ENCODE measurements at places on chromosomes 16 and 17.

GRCh38 chr17:1260086-1260769, 10.0 kb upstream of the BHLHA9 start:
- no peak for DNase-seq

DNA sequence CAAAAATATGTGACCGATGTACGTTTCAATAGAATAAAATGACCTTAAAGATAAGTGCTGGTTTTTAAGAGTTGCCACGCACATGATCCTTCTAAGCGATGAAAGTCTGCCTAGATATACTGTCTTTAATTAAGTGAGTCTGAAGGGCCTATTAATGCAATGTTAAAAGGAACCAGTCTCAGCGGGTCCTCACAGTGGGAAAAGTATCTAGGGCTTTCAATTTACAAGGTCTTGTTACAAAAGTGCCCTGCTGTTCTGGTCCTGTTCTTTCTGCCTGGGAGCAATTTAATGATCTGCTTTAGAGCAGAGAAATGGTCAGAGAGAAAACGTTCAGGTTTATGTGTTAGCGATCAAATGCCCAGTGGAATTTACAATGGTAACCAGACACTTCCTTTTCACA, 864.0 kb downstream of the KCNJ2 start:
- DNase-seq, result no peak

- no peak for DNase-seq
These were observed 138.2 kb downstream of the C16orf95 start for GRCh38 chr16:87178977-87179376.

GRCh38 chr16:51464996-51465395, 313.9 kb upstream of the SALL1 start:
- DNase-seq, result no peak

DNA sequence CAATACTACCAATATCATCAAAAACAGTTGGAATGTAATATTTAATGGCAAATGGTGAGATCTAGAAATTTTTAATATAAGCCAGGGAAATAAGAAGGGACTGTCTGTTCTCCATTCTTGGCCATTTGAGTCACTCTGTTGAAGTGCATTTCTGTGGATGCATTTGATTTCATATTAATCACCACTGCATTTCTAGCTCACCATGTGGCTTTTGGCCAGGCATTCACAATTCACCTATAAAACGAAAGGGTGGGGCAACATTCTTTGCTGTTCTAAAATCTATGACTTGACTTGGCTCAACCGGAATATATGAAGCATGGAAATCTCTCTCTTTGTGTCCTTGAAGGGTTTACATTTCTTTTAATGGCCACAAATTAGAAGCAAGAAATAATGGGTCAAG, 483.0 kb downstream of the SLC39A11 start:
- DNase-seq, result no peak

DNA sequence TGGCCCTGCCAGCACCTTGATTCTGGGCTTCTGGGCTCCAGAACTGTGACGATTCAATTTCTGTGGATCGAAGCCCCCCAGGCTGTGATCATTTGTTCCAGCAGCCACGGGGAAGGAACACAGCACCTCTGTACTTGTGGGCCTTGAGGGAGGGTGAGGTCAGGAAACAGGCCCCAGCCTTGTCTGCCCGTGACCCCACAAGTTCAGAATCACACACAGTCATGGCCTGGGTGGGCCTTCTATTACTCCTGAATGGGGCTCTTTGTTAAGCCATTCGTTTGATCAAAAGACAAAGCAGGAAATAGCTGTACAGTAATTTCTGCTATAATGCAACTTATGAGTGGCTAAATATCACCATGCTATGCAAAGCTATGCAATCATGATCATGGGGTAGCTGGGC, 10.1 kb downstream of the ST6GALNAC2 start:
- no peak for DNase-seq

DNA sequence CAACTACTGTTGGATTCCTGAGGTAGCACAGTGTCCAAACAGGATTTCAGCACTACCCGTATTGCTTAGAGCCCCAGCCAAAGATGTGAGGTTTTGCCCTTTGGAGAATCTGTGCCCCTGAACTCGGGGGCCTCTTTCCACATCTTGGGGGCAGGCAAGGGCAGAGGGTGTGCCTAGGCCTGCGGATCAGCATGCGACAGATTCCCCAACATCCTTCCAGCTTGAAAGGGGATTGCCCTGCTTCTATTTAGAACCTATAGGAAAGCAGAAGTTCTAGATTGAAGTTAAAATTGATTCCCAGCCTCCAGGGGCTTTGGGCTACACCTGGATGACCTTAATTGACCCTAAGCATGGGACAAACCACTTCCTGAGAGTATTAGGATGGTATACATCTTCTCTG, 19.6 kb downstream of the NOD2 start:
- DNase-seq, result no peak

DNA sequence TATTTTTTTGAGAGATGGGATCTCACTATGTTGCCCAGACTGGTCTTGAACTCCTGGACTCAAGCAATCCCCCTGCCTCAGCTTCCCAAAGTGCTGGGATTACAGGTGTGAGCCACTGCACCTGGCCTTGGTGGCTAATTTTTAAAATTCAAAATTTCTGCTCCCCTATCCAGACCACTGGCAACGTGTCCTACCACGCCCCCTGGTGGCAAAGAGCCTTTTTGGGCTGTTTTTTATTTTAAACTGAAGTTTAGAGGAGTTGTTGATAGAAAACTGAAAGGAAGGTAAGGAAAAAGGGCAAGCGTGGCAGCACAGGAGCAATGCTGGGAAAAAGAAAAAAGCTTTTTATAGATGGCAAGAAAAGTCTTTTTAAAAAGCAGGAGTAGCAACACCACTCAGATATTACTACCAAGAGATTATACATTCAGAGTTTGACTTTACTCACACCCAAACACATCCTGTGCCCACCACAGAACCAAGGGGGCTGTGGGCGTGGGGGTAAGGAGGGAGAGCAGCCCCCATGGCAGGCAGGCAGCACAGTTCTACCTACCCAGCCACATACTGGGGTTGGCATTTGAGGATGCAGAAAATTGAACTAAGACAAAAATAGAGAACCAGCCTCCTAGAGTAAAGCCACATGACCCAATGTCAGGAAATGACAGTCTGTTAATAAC, 4.2 kb upstream of the MXRA7 start:
- DNase-seq, result peak; percentile 93

GRCh38 chr16:26911436-26911835, 155.3 kb upstream of the C16orf82 start:
- DNase-seq, result no peak

- DNase-seq, result no peak
These were observed 14.3 kb downstream of the PRCD start for GRCh38 chr17:76554131-76554530.

GRCh38 chr17:37179893-37180292, 195.9 kb upstream of the C17orf78 start:
- no peak for DNase-seq

- DNase-seq, result no peak
These were observed 29.5 kb upstream of the PIK3R6 start for GRCh38 chr17:8896641-8897635.

- no peak for DNase-seq
These were observed 69.3 kb downstream of the CRISPLD2 start for GRCh38 chr16:84889066-84889465.

DNA sequence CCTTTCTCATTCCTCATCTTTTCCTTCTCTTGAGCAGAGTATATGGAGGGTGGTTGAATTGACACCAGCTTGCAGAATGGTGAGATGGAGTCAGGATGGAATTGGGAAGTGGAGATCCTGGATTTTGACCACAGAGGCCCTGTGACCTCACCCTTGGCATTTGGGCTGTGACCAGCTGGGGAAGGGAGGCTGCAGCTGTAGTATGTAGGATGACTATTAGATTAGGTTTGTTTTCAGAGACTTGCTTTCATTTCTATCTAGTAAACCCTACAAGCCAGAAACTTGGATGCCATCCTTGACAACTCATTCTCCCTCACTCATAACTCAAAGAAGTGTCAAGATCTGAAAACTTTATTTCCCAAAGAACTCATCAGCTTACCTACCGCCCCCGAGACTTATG, 5.9 kb downstream of the GNGT2 start:
- no peak for DNase-seq

- no peak for DNase-seq
These were observed 169.7 kb upstream of the ZFHX3 start for GRCh38 chr16:73217654-73218053.

GRCh38 chr16:65102326-65102725, 19.5 kb downstream of the CDH11 start:
- DNase-seq, result no peak

DNA sequence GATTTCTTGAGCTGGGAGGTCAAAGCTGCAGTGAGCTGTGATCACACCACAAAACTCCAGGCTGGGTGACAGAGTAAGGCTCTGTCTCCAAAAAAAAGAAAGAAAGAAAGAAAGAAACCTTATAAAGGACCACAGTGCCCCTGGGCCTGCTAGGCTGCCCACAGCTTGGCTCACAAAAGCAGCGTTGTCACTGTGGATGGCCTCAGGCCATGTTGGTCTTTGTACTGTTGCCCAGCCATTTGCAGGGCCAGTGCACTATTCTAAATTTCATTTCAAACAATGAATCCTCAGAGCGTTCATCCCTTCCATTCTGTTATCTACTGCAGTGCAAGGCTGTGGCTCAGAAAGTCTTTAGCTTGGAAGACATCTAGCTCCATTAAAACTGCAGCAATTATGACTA, 208.4 kb downstream of the SLC39A11 start:
- no peak for DNase-seq

- DNase-seq, result no peak
These were observed 66.0 kb upstream of the HAS3 start for GRCh38 chr16:69039333-69039941.

GRCh38 chr17:8072341-8072728, 15.2 kb downstream of the ALOX12B start:
- no peak for DNase-seq

GRCh38 chr16:73973174-73973573, 323.4 kb upstream of the PSMD7 start:
- no peak for DNase-seq

DNA sequence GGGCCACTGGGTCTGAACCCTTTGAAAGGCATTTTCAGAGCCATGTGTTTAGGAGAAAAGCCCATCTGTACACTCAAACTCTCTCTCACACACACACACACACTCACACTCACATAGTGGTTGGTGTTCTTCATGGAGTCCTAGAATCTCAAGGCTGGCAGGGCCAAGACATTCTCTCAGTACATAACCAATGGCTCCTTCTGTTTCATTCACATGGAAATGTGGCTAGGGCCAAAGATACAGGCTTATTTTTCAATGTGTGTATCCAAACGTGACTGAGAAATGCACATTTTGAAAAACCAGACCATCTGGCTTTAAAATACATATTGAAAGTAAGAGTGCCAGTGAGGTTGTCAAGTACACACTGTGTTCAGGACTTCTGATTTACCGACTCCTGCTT, 59.0 kb upstream of the SALL1 start:
- no peak for DNase-seq

DNA sequence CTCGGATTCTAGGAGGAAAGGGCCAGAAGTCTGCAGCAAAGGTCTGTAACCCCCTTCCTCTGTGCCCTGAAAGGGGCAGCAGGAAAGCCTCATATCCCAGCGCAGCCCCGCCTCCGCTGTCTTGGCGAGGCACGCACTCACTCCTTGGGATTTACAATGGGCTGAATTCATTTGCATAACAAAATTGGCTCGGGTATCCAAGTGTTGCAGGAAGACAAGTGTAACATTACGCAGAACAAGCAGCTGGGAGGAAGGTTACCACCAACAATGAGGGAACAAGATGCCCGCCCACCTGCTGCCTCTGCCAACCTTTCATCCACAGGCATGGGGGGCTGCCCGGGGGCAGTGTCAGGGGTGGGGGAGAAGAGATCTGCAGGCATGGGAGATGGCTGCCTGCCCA, 130.4 kb downstream of the MRM1 start:
- DNase-seq, result no peak

GRCh38 chr16:88378836-88379693, 3.7 kb upstream of the ZNF469 start:
- DNase-seq, result no peak

DNA sequence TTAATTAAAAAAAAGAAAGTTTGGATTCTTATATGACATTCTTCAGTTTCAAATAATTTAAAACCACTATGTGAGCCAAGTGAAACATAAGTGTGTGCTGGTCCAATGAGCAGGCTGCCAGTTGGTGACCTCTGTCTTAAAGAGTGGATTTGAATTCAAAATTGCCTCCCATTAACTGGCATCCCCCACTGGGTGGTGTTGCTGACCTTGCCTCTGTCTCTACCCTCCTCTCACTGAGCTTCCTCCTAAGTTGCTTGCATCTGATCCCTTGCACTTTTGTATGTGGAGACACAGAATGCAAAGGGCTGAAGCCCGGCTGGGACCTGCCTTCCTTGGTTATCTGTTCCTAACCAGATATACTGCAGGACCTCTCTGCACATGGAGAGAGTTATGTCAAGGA, 160.6 kb downstream of the CYLD start:
- no peak for DNase-seq

GRCh38 chr17:29825604-29826003, 104.4 kb downstream of the SSH2 start:
- no peak for DNase-seq

GRCh38 chr17:65629234-65629690, 67.8 kb upstream of the AXIN2 start:
- no peak for DNase-seq

- DNase-seq, result no peak
These were observed 61.7 kb downstream of the YPEL2 start for GRCh38 chr17:59392973-59393679.

DNA sequence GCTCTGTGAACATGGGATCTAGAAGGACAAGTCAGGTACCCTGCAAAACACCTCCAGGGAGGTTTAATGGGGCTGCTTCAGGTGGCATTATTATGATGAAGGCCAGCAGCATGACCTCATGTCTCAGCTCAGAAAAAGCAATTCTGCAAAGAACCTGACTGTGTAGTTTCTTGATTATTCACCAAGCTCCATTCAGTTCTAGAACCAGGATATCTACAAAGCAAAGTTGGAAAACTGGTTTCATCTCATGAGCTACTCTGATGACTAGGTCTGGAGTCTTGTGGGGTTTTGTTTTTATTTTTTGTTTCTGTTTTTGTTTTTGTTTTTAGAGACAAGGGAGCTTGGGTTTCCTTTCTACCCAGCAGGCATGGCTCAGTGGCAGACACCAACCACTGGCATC, 19.0 kb upstream of the LRRC37A3 start:
- no peak for DNase-seq

DNA sequence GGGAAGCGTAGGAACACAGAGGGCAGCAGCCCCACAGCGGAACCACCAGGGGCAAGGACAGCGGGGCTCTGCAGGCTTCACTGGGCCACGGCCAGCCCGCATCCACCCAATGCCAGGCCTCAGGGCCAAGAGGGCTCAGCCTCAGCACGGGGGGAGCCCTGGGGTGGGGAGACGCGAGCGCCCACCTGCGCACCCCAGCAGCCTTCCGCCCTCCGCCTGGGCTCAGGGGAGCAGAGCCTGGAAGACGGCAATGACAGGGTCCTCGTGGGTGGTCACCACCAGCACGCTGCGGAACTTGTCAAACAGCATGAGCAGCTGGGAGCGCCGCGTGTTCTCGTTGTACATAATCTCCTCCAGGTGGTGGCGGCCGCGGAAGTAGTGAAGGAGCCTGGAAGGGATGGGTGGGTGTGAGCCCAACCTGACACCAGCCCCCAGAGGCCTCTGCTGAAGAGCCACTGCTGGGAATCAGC, 8.5 kb downstream of the MPG start:
- no peak for DNase-seq

Measured in stimulated activated CD8-positive, alpha-beta memory T cell treated with anti-CD3 and anti-CD28 coated beads, Interleukin-4, amount 100 ng/mL, for 48 hours (primary cell).